ENCODE measurements at places on chromosomes 11 and 22. TPM values are rescaled to one million over a fixed set of nuclear protein-coding genes. Genes with fewer than 3 reads are reported as not detected.
A peak's percentile ranks its signal among the peaks of the same experiment; 100 is the strongest.

Gene NEU3
- total RNA-seq, result 9.4 TPM

Gene SLC5A4
- total RNA-seq, result not detected

Gene RAB3IL1
- total RNA-seq, result 49.2 TPM

Gene TMEM191C
- total RNA-seq, result 1.2 TPM

Gene CDCA5
- 7.1 TPM for total RNA-seq

- H3K36me3 ChIP-seq, result no peaks in the 10 kb centered on the region
- no peak overlapping the region for H3K27ac ChIP-seq
- H3K4me1 ChIP-seq, result no peaks in the 10 kb centered on the region
- DNase-seq, result no peak
Observed at GRCh38 chr11:45777127-45777969, 27.6 kb upstream of the SLC35C1 start.

DNA sequence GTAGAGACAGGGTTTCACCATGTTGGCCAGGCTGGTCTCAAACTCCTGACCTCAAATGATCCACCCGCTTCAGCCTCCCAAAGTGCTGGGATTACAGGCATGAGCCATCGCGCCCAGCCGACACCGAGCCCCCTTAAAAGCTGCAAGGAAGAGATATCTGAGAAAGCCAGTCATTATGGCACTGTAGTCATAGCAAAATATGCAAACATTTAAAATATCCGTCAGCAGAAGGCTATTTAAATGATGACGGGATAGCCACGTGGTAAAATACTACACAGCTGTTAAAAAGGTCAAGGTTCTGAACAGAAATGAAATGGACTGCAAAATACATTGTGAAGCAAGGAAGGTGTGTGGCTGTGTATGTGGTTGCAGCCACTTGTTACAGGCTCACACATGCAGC, 6.4 kb upstream of the CCDC88B start:
- no peak for DNase-seq
- H3K27me3 ChIP-seq, result peaks cover 4% of the 10 kb centered on the region
- no peak overlapping the region for H3K27ac ChIP-seq
- H3K4me3 ChIP-seq, result no peak overlapping the region
- H3K4me1 ChIP-seq, result peaks cover 10% of the 10 kb centered on the region
- no peaks in the 10 kb centered on the region for H3K36me3 ChIP-seq

DNA sequence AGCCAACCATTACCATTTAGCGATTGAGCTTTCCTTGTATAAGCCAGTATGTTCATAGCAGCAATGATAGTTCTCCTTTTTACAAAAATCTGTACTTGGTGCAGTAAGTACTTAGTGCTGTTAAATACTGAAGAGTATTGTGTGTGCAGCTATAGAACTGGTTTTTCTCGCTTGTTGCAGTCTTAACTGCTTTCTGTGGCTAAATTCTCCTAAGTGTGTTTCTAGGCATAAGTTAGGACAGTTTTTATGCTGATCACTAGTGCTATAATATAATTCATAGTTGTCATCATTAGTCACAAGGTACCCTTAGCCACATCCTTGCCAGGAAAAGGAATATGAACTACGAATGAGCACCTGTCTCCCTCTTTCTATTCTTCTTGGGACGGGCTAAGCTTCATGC, 107.7 kb downstream of the GRAMD1B start:
- H3K4me1 ChIP-seq, result peaks cover 4% of the 10 kb centered on the region
- no peaks in the 10 kb centered on the region for H3K36me3 ChIP-seq
- no peak overlapping the region for H3K27ac ChIP-seq
- no peak overlapping the region for H3K4me3 ChIP-seq
- DNase-seq, result no peak

- H3K27me3 ChIP-seq, result no peaks in the 10 kb centered on the region
- H3K4me3 ChIP-seq, result no peak overlapping the region
- H3K4me1 ChIP-seq, result peaks cover 22% of the 10 kb centered on the region
Observed at GRCh38 chr22:33350491-33350890, 292.3 kb upstream of the SYN3 start.

DNA sequence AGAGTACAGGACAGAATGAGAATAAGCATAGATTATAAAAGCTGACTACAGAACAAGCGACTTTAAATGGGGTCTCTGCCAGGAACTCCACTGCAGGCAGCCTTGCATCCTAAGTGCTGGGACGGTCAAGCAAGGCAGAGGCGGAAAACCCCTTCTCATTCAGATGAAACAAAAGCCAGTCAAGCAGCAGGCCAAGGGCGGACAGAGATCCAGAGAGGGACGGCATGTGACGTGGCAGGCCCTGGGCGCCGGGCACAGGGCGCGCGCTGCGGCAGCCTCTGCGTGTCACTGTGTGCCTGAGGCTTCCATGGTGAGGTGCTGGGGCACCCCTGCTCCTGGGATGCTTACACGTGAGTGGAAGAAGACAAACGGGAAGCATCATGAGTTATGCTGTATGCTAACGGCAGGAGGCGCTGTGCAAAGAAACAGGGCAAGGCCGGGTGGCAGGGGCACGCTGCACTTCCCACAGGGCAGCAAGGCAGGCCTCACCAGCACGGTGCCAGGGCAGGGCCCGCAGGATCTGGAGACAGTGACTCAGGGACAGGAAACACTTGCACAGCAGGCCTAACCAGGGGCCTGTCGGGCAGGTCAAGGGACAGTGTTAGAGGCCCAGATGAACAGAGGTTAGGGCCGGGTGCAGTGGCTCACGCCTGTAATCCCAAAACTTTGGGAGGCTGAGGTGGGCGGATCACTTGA, 6.2 kb downstream of the TOLLIP start:
- DNase-seq, result peak; percentile 76
- no peaks in the 10 kb centered on the region for H3K27me3 ChIP-seq
- peaks cover 55% of the 10 kb centered on the region for H3K4me1 ChIP-seq
- no peak overlapping the region for H3K4me3 ChIP-seq
- H3K36me3 ChIP-seq, result no peaks in the 10 kb centered on the region

GRCh38 chr11:62909107-62909894, 11.9 kb downstream of the CHRM1 start:
- no peak overlapping the region for H3K27ac ChIP-seq
- peaks cover 11% of the 10 kb centered on the region for H3K4me1 ChIP-seq
- H3K4me3 ChIP-seq, result no peak overlapping the region
- H3K27me3 ChIP-seq, result no peaks in the 10 kb centered on the region

- H3K36me3 ChIP-seq, result no peaks in the 10 kb centered on the region
- no peak overlapping the region for H3K4me3 ChIP-seq
- no peak overlapping the region for H3K27ac ChIP-seq
- DNase-seq, result no peak
- H3K4me1 ChIP-seq, result peaks cover 5% of the 10 kb centered on the region
Observed at GRCh38 chr22:32634421-32634981, 159.9 kb downstream of the FBXO7 start.

DNA sequence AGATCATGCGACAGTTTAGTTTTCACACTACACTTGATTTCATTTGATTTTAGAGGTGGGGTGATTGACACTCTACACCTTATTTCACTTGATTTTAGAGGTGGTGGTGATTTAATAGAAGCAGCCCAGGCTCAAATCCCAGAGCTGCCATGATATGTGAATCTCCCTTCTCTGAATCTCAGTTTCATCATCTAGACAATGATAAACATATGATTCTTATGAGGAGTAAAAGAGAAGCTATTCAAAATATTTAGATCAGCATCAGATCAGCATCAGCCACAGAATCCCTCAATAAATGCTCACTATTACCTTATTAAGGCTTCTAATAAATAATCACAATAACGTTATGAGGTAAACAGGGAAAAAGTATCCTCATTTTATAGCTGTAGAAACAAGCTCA, 98.8 kb downstream of the MSANTD4 start:
- no peak for DNase-seq
- peaks cover 5% of the 10 kb centered on the region for H3K27me3 ChIP-seq
- no peaks in the 10 kb centered on the region for H3K36me3 ChIP-seq
- no peak overlapping the region for H3K4me3 ChIP-seq

GRCh38 chr11:69703453-69703767, 412 bp downstream of the FGF19 start:
- no peaks in the 10 kb centered on the region for H3K36me3 ChIP-seq
- H3K4me3 ChIP-seq, result no peak overlapping the region
- H3K27ac ChIP-seq, result no peak overlapping the region
- no peak for DNase-seq
- H3K4me1 ChIP-seq, result peaks cover 32% of the 10 kb centered on the region
